ENCODE measurements at places on chromosomes 3 and 15.
A peak's percentile ranks its signal among the peaks of the same experiment; 100 is the strongest.

DNA sequence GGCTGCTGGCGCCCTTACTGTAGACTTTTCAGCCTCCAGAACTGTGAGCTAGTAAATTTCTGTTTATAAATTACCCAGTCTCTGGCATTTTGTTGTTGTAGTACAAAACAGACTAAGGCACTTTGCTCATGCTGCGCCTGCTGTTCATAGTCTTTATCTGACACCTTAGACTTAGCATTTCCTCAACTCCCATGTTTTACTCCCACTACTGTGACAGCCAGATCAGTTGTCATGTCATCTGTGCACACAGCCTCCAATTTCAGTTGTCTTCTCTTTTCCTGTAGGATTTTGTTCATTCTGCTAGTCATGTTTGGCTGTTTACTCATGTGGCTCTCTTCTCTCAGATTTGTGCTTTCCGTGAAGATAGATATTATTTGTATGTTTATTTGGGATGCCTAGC is 62.0 kb downstream of the TCF12 start:
- DNase-seq = no peak

DNA sequence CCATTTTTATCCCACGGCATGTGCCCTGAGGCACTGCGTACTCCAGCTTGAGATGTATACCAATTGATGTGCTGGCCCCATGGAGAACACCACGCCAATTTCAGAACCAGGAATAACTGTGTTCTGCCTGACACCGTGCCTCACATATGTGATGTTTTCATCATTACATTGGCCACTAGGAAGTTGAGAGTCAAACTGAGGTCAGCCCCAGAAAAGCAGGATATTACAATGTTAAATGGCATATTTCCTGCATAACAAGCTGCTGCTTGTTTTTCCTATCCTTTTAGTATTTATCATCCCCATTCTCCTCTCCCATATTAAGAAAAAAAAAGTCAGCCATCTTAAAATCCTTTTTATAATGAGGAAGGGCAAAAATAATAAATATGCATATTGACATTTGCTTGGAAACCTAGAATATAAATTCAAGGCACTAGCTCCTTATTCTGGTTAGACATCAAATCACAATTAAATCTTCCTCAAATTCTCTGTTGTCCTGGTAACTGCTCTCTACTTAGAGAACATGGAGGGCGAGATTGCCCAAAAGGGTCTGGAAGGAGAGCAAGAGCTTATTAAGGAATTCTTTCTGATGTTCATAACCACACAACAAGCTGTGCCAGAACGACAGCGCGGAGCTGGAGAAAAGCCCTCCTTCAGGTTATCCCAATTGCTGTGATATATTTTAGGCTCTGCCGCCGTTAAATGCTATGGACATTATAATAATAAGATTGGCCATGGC is 112.6 kb downstream of the UACA start:
- DNase-seq = no peak

DNA sequence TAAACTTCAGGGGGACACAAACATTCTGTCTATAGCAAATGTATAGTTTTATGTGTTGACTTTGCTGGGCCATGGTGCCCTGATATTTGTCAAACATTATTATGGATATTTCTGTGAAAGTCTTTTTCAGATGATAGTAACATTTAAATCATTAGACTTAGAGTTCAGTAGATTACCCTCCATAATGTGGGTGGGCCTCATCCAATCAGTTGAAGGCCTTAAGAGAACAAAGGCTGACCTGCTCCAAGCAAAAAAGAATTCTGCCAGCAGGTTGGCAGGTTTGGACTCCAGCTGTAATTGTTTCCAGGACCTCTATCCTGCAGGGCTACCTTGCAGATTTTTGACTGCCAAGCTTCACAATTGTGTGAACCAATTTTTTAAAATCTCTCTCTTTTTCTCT is 1250.9 kb downstream of the ROBO1 start:
- DNase-seq = no peak

DNA sequence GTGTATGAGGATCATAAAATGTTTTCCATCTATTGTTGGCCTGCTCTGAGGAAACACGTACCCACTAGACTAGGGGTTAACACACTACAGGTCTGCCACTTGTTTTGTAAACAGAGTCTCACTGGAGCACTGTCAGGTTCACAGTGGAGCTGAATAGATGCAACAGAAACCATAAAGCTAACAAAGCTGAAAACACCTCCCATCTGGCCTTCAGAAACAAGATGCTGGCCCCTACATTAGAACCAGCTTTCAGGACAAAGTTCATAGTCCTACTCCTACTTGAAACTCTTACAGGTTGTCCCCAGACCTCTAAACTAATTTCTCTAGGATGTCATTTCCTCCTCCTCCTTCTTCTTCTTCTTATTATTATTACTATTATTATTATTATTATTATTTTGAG is 42.3 kb downstream of the SNX4 start:
- no peak for DNase-seq

GRCh38 chr3:17982211-17982880 is 239.9 kb upstream of the TBC1D5 start:
- DNase-seq = no peak

GRCh38 chr3:143597774-143598652 is 250.3 kb downstream of the SLC9A9 start:
- no peak for DNase-seq

- DNase-seq = no peak
Measured at GRCh38 chr3:65448120-65448519, 590.6 kb downstream of the MAGI1 start.

DNA sequence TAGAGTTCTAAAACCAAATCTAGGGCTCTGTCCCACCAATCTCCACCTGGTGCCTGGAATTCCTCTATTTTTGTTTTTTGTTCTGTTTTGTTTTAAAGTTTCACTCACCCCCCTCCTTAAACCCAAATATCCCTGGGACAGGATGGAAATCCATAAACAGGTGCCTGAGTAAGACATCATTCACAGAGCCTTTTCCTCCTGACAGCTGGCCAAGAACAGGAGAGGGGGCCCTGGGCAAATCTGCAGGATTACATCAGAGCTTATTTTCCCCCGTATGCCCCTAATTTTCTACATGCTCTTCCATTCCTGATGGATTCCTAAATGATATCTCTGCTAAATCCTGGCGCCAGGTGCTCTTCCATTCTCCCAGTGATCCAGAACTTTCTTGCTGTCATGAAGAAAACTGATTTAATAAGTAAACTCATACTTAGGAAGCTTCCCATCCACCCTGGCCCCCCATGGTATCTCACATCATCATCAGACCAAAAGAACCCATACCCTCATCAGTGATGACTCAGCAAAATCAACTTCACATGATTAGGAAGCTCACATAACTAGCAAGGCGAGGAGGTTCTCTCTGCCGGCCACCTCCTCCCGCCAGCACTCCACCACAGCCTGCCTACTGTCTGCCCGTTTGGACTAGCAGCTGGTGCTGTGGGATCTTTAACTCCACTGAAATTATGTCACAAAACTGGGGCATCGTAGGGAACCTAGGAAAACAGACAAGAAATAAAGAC is 61.0 kb downstream of the LIPC start:
- no peak for DNase-seq

GRCh38 chr3:171774521-171774920 is 35.8 kb downstream of the PLD1 start:
- no peak for DNase-seq

DNA sequence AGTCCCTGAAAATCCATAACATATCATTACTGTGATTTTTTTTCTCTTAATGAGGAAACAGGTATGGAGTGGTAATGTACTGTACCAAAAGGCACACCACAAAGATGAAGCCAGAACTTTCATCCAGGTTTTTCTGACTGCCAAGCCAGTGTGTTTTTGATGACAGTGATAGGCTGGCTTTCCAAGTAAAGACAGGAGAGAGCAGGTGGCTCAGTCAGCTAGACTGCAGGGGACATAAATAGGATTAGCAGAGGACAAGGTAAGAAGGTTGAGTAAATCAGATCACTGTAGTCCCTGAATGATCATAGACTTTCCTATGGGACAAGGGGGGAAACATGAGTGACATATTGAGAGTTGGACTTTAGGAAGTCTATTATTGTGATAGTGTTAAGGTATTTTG is 127.9 kb downstream of the GADL1 start:
- no peak for DNase-seq

- DNase-seq = no peak
Measured at GRCh38 chr15:61621146-61621545, 392.0 kb upstream of the RORA start.

GRCh38 chr15:69337138-69337537 is 38.4 kb downstream of the PAQR5 start:
- DNase-seq = no peak

GRCh38 chr3:52959773-52960172 is 62.4 kb upstream of the STIMATE start:
- no peak for DNase-seq

- no peak for DNase-seq
Measured at GRCh38 chr3:1469687-1470086, 376.9 kb downstream of the CNTN6 start.

- DNase-seq = no peak
Measured at GRCh38 chr3:187227658-187228258, 30.5 kb downstream of the RTP1 start.

- no peak for DNase-seq
Measured at GRCh38 chr3:37904601-37905000, 42.9 kb downstream of the CTDSPL start.

GRCh38 chr15:86629409-86630356 is 550.0 kb downstream of the AGBL1 start:
- DNase-seq = no peak

DNA sequence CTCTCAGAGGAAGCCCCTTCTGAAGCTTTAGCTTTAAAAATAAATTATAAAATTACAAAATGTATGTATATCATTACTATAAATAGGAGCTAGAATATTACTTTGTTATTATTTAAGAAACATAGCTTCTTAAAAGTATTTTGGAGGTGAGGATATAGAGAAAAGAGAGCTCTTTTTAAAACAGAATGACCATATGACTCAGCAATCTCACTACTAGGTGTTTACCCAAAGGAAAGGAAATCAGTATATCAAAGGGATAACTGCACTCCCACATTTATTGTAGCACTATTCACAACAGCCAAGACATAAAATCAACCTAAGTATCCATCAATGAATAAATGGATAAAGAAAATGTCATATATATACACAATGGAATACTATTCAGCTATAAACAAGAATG is 119.6 kb downstream of the DMXL2 start:
- DNase-seq = no peak

DNA sequence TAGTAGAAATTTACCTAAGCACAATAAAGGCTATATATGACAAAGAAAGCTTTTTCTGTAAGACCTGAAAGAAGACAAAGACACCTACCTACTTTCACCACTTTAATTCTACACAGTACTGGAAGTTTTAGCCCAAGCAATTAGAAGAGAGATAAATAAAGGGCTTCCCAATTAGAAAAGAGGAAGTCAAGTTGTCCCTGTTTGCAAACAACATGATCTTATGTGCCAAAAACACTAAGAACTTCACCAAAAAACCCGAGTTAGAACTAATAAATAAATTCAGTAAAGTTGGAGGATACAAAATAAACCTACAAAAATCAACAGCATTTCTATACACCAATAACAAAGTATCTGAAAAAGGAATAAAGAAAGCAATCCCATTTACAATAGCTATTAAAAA is 190.9 kb downstream of the NR2F2 start:
- DNase-seq = no peak

- no peak for DNase-seq
Measured at GRCh38 chr3:38577371-38578080, 72.0 kb downstream of the SCN5A start.

- no peak for DNase-seq
Measured at GRCh38 chr3:16085884-16086608, 88.4 kb upstream of the GALNT15 start.

DNA sequence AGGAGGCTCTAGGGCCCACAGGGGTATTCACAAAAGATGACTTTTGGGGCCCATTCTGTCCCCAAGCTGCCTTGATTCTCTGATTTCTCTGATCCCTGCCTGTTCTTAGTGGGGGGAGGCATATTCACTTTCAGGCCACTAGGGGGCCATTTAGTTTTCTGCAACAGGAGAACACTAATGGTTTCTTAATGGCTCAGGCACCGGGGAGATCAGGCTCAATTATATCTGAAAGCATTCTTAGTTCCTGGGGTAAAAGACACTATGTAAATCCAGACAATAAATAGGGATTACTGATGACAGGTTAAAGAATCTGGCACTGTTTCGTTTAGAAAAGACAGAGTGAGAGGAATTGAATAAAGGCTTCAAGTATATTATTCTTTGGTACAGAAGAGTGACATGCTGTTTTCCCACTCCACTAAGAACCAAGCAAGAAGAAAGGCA is 2.5 kb upstream of the INAFM2 start:
- peak; percentile 62 for DNase-seq

DNA sequence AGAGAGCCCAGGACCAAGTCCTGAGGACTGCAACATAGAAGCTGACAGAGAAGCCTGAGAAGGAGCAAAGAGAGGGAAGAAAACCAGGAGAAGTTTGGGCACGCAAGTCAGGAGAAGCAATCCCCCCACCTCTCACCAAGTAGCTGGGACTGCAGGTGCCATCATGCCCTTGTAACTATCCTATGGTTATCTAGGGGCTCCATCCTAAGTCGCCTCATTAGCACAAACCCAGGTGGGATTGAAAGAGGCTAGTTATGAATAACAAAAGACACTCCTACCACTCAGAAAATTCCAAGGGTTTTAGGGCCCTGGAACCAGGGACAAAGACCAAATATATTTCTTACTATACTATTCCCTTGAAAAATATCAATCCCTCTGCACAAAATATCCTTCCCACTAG is 53.5 kb downstream of the CCR4 start:
- DNase-seq = no peak

- no peak for DNase-seq
Measured at GRCh38 chr15:49688135-49688790, 67.4 kb downstream of the DTWD1 start.

- DNase-seq = no peak
Measured at GRCh38 chr3:42424911-42425310, 14.5 kb upstream of the LYZL4 start.

GRCh38 chr15:67680641-67681040 is 138.1 kb downstream of the MAP2K5 start:
- DNase-seq = no peak

GRCh38 chr3:172266103-172266502 is 182.2 kb downstream of the GHSR start:
- no peak for DNase-seq

GRCh38 chr3:1439395-1439794 is 346.6 kb downstream of the CNTN6 start:
- DNase-seq = no peak

GRCh38 chr15:82540055-82540983 is at the start of gene RPS17:
Gene RPS17, minus strand, starts transcription at chr15:82540457. Its CDS starts 29 bp downstream, at chr15:82540428.
- peak; percentile 97 for DNase-seq

- DNase-seq = no peak
Measured at GRCh38 chr3:67045711-67046465, 47.8 kb downstream of the KBTBD8 start.

GRCh38 chr3:142723665-142723967 is 218 bp upstream of the TRPC1 start:
- DNase-seq = no peak

Data from GM19239 (cell line).